ENCODE measurements at places on chromosomes 16 and 17. TPM values are rescaled to one million over a fixed set of nuclear protein-coding genes. Genes with fewer than 3 reads are reported as not detected.
A peak's percentile ranks its signal among the peaks of the same experiment; 100 is the strongest.

GRCh38 chr16:641326-642188 is at the start of gene MCRIP2:
TSS of gene MCRIP2 (plus strand) at chr16:641828. CDS start at chr16:641992, 164 bp downstream.
- peak; percentile 91 for DNase-seq

GRCh38 chr16:11329071-11329491 is 16.2 kb upstream of the RMI2 start:
- no peak for DNase-seq

GRCh38 chr17:58232707-58233156 is 5.7 kb upstream of the LPO start:
- DNase-seq = peak; percentile 36

- no peak for DNase-seq
Observed at GRCh38 chr16:85353839-85354685, 241.8 kb upstream of the CIBAR2 start.

DNA sequence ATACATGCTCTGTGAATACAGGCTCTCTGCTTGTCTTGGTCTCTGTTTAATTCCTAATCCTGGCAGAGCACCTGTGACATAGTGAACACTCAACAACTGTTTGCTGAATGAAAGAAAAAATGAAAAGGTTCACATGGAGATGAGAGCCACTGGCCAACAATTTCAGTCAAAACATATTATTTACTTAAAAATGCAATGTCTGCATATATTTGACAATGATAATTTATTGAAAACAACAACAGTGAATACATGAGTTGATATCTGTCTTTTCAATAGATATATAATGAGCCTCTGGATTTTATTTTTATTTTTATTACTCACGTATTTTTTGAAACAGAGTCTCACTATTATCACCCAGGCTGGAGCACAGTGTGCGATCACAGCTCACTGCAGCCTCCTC is 136.6 kb downstream of the CDH13 start:
- DNase-seq = no peak

The WNT9B gene
- total RNA-seq = not detected

The CCDC102A gene
- total RNA-seq = 33.1 TPM

The RAB11FIP4 gene
- total RNA-seq = 1.4 TPM

The ABCA8 gene
- total RNA-seq = 10.0 TPM

The OR1F1 gene
- not detected for total RNA-seq

The C1QTNF1 gene
- 38.4 TPM for total RNA-seq
